ENCODE measurements at places on chromosomes 6 and 20.

- no peak for DNase-seq
These were observed 76.2 kb upstream of the RPS6KA2 start for GRCh38 chr6:166703149-166703710.

DNA sequence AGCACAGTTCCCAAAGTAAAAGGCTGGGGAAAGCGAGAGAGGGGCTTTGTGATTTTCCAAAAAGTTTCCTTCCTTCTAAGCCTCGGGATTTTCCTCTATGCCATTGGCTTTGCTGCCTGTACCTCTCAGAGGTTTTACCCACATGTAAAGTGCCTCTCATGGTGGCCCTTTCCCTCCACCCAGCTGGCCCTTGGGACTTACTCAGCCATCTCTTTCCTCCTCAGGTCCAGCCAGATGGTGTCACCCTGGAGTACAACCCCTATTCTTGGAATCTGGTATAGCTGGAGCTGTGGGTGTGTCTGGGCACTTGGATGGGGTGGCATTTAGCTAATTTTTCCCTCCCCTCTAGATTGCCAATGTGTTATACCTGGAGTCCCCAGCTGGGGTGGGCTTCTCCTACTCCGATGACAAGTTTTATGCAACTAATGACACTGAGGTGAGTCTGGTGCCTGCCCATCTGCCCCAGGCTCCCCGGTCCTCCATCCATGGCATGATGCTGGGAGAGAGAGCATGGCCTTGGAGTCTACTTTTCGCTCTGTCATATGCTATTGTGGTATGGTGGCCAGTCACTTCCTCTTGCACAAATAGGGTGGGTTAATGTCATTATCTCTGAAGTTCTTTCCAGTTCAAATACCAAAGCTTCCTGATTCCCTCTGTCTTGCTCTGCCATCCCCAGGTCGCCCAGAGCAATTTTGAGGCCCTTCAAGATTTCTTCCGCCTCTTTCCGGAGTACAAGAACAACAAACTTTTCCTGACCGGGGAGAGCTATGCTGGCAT lies 1.1 kb downstream of the CTSA start:
- DNase-seq, result no peak

DNA sequence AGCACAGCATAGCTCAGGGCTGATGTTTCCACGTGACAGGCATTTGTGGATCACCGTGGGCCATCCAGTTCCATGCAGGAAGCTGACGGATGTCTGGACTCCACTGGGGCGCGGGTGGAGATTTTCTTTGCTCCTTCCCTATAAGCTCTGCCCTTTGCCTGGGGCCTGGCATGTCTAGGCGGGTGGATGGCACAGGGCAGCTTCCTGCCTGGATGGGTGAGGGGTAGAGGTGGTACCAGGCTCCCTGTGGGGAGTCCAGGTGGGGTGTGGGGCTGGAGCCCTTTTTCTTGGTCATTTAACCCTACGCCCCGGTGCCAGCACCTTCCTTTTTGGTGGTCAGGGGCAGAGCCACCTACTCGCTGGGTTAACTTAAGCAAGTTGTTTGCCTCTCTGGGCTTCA lies 10.4 kb downstream of the FAM110A start:
- DNase-seq, result no peak

- peak; percentile 58 for DNase-seq
These were observed 22.9 kb downstream of the SAYSD1 start for GRCh38 chr6:39092124-39092523.

GRCh38 chr20:4763723-4764510 lies 42.2 kb downstream of the PRND start:
- DNase-seq, result no peak

GRCh38 chr6:169851641-169852503 lies 100.5 kb downstream of the ERMARD start:
- no peak for DNase-seq

DNA sequence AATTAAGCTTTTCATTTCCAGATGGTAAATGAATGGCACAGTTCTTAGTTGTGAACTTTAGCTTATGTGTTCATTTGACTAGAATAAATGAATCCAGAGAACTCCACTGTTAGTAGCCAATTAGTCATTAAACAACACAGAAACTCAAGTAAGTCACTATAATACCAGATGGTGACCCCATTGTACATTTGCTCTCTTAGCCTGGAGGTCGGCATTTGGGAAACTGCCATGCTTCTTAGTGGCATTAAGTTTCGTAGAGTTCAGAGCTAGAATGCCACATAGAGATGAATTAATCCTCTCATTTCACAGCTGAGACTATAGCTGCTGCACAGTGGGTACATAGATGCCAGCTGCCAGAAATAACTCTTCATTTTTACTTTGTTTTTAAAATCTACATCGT lies 10.8 kb upstream of the DTNBP1 start:
- no peak for DNase-seq

DNA sequence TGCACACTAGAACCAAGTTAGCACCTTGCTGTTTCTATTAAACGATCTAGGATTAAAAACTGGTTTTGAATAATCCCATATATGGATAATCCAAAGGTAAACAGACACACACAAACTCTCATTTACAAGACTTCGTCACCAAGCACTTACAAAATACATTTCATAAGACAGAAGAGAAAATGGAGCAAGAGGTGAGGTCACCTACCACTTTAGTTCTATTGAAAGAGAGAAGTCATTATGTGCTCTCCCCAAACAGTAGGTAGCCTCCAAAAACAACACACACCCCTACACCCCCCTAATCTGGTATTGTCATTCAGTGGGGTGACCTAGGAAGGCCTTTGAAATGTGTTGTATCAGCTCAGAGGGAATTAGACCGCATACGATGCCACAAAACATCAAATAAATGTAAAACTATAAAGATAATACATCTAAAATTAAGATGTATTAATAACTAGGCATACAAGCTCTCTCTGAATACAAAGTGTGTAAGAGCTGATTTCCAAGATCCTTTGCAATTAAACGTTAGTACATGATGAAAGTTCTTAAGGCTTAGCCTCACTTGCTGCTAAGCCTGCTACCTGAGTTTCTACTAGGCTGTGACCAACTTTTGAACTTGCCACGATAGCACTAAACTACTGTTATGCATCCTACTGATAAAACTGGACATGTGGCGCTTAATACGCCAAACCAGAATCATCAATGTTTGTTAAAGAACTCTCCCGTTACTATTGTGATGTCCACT lies 1.6 kb downstream of the SRPK1 start:
- no peak for DNase-seq

GRCh38 chr20:40232273-40232672 lies 456.8 kb downstream of the MAFB start:
- DNase-seq, result no peak

DNA sequence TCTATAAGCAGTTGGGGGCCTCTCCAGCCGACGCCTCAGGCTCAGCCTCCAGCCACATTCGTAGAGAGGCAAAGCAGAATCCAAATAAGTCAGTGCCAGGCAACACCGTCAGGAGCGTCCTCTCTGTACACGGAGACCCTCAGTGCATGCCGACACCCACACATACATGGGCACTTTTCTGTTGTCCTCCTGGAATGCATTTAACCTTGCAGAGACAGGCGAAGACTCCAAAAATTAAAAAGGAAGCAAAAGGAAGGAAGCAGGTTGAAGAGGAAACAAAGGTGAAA lies 325.9 kb downstream of the TAF4 start:
- DNase-seq, result no peak

DNA sequence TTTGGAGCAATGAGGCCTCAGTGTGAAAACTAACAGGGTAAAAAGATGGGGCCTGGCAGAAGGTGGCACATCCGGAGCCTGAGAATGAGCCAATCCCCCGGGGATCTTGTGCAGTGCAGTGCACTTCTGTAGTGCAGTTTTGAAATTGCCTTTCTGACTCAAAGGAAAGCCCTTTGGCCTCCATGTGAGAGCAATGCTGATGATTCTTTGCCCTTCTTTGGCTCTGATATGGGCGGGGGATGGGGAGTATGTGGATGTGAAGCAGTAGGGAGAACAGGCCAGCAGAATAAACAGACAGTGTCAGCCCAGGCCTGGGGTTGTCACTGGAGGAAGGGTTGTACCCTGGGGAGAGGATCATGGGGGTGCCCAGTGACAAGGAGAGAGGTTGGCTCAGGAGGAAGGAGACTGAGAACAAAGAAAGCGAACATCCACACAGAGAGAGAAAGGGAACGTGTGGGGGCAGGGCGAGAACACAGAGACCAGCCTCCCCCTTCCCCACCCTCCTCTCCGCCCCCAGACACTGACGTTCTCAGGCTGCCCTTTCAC lies 351.2 kb downstream of the CDC5L start:
- DNase-seq, result peak; percentile 43

GRCh38 chr6:164021589-164022250 lies 607.2 kb downstream of the QKI start:
- no peak for DNase-seq

DNA sequence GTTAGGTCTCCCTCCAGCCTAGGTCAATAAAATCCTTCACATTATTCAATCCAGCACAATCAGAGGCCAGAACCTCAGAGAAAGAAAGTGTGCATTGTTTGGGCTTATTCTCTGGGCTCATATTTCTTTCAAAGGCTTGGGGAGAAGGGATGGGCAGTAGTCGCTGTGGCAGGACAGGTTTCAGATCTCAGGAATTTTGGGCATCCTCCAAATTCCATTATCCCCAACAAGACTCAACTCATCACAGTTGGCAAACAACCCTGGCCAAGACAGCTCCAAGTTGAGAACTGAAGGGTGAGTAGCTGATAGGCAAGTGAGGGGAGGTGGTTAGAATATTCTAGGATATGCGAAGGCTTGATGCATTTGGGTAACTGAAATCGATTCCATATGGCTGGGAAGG lies 27.2 kb upstream of the CHD6 start:
- DNase-seq, result no peak

DNA sequence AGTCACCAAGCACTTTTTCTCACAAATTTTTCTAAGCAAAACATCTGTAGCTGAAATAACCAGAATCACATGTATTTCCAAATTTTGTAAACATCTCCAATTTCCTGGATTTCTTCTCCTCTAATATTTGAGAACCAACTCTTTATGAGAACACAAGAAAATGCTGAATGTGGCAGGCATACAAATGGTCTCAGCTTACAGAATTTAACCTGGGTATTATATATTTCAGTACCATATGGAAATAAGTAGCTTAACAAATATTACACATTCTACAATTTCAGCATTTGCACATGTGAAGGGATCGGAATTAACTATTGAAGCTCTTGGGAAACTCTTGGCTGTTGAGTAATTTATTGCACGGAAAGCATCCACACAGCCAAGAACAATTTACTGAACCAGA lies 92.5 kb downstream of the TBXT start:
- no peak for DNase-seq

DNA sequence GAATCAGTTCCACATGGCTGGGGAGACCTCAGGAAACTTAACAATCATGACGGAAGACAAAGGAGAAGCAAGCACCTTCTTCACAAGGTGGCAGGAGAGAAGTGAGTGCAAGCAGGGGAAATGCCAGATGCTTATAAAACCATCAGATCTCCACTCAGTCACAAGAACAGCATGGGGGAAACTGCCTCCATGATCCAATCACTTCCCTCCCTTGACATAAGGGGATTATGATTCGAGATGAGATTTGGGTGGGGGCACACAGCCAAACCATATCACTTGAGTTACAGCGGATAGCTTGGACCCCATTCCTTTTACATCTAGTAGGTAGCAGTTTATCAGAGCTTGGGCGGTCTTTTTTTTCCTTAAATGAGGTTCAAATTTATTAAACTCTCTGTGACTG lies 19.1 kb downstream of the AFDN start:
- no peak for DNase-seq

DNA sequence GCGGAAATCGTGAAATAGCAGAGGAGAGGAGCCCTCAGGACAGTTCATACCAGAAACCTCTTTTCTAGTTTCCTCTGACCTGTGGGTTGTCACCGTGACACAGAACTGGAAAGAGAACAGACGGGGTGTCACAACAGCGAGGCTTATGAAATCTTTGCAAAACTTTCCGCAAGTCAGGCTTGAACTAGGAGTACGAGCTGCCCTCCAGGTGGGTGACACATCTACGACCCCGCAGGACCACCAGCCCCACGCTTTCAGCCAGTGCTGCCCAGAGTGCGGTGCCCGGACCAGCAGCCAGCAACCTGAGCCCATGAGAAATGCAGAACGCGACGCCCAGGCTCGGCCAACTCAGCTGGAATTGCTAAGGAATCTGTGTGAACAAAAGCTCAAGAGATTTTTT lies 30.8 kb downstream of the WRNIP1 start:
- DNase-seq, result no peak

DNA sequence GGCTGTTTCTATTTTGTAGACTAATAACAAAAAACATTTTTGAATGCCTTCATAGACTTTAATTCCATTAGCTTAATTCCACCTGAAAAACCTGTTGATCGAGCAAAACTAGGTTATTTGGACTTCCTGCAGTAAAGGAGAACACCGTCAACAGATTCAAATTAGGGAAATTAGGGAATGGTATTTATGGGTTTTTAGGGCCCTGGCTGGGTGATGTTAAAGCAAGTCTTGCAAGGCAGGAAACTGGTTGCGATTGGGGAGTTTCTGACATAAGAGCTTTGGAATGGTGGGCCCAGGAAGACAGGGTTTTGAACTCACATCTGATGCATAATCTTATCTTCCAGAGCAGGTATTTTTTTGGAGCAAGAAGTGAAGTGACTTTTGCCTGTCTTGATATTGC lies 40.1 kb upstream of the TFAP2C start:
- no peak for DNase-seq

- DNase-seq, result no peak
These were observed 20.2 kb downstream of the PRPH2 start for GRCh38 chr6:42702200-42702599.

DNA sequence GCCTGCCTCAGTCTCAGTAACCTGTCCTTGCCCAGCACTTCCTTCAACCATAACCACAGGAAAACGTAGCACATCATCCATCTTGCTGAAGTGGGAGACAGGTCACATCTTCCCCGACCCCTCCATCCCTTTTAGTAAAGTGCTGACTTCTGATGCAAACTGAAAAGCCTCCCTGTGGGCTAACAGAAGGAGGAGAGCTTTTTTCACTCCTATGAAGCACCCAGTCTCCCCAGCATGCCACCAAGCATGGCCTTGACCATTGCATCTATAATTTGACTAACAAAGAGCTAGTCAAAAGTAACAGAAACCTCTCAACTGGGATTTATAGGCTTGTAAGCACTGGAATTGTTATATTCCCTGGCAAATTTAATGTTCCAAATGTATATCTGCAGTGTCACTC lies 288.9 kb upstream of the IRAK1BP1 start:
- DNase-seq, result no peak

- no peak for DNase-seq
These were observed 31.9 kb downstream of the HIVEP2 start for GRCh38 chr6:142913036-142913510.

GRCh38 chr6:12385316-12385715 lies 95.2 kb downstream of the EDN1 start:
- DNase-seq, result no peak

- peak; percentile 41 for DNase-seq
These were observed 14.5 kb downstream of the BRD2 start for GRCh38 chr6:32982702-32983492.

DNA sequence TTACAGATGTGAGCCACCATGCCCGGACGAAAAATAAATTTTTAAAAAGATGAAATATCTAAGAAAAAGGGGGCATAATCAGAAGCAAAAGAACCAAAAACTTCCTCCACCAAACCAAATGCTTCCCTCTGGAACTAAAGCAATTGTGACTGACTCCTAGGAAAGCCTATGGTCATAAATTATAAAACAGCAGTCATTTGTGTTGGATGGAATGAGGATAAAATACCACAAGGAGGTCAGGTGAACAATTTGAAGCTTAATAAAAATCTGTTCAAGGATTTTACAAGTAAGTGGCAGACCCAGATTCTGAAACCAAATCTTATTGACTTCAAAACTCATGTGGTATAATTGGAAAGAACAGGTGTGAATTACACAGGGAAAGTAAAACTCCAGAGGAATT lies 114.5 kb downstream of the KIF13A start:
- no peak for DNase-seq

Data from Caco-2 (cell line).